Hypothalamus (tissue), 51 donors: ENCODE measurements at places on chromosomes 11 and 22.

DNA sequence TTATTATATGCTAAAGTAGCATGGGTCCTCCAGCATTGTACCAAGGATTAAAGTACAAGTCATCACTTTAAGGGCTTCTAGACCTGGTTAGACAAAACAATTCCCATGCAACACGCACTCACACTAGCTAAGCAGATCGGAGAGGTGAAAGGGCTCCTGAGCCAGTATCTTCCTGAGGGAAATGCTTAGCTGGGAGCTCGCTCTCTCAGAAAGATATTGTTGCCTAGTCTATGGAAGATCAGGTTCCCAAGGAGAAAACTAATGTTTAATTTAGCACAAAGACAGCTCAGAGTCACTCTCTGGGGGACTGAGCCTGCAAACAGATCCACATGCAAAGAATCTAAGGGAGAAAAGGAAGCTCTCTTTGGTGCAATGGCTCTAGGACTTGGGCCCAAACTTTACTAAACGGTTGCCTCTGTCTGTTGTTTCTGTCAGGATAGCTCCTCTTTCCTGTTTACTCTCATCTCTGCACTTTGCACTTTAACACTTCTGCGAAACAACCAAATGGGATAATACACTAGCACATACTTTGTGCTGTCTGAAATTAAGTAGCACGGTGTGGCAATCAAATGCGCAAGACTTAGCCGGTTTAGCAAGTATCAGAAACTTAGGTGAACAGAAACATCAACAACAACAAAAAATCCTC, 10.7 kb downstream of the MAML2 start:
- DNase-seq: no peak

GRCh38 chr11:128390246-128390645, 197.1 kb downstream of the ETS1 start:
- no peak for DNase-seq

- DNase-seq: no peak
Measured at GRCh38 chr11:93143800-93144199, 54.0 kb downstream of the SLC36A4 start.

DNA sequence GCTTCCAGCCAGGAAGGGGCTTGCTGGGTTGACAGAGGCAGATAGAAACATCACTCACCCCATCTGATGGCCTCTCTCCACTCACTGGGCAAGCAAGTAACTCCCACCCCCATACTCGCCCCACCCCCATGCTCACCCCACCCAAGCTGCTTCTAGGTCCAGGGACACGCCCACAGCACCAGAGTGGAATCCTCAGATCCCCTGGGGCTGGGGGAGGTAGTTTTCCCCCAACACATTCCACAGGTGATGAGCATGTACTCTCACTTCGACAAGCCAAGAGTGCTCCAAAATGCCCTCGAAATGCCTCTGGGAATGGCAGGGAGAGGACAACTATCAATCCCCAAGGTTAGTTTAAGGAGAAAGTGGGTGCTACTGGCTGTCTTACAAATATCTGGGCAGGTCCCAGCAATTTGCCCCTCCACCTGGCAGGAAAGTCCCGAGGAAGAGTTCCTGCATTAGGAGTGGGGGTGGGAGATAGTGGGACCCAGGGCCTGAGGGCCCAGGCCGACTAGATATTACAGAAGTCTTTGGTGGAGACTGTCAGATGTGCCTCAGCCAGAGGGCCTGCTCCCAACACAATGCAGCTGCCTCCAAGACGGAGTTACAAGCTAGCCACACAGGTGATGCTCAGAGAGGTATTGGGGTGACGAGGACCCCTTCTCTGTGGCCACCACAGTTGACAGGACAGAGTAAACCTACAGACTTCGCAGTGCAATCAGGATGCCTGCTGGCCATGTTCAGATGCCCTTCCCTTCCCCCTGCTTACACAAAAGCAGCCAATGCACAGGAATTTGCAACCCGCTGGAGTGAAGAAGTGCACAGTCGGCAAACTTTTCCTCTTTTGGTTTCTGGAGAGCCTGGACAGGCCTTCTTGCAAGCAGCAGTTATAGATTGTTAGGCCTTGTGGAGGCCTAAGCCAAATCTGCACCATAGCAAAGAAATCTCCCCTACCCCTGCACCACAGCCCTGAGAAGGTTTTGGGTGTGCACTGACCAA, 2.9 kb upstream of the LMO1 start:
- no peak for DNase-seq

DNA sequence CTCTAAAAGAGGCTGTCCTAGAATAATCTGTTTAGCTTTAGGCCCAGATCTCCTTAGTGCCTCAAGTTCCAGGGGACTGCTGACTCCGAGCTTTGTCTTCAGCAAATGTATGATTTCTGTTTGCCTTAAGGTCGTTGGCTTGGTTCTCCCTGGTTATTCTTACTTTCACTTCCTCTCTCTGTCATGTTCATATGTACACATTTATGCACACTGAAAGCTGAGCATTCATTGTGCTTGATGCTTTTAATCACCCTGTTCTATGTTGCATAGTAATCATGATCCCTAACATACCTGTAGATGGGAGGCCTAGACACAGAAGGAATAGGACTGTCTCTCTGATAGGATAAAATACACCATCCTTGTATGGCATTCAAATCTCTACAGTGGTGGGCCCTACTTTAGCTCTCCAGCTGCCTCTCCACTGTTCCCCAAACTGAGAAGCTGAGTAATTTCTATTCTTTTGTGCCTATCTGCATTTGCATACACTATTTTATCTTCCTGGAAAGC, 7.2 kb downstream of the PPFIBP2 start:
- DNase-seq: no peak

GRCh38 chr11:12258451-12258850, 118.9 kb upstream of the PARVA start:
- DNase-seq: no peak

DNA sequence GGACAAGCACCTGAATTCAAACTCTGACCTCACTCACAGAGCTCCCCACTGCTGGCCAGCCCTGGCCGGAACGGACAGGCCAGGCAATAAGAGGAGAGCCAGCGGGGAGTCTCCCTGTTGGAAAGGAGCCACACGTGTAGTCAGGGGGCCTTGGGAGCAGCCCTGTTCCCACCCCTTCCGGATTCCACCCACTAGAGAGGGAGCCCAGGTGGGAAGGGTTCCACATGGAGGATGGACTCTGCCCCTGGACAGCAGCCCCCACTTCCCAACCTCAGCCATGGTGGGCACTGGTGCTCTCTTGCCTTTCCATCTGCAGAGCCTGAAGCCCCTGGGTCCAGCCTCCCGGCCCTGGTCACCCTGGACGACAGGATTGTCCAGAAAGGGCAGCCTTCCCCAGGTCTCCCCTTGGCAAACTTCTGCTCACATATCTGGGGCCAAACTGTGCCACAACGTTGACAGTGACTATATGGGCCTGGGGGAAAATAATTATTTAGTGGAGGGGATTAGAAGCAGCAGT, 7.5 kb upstream of the APOBEC3A start:
- DNase-seq: no peak

DNA sequence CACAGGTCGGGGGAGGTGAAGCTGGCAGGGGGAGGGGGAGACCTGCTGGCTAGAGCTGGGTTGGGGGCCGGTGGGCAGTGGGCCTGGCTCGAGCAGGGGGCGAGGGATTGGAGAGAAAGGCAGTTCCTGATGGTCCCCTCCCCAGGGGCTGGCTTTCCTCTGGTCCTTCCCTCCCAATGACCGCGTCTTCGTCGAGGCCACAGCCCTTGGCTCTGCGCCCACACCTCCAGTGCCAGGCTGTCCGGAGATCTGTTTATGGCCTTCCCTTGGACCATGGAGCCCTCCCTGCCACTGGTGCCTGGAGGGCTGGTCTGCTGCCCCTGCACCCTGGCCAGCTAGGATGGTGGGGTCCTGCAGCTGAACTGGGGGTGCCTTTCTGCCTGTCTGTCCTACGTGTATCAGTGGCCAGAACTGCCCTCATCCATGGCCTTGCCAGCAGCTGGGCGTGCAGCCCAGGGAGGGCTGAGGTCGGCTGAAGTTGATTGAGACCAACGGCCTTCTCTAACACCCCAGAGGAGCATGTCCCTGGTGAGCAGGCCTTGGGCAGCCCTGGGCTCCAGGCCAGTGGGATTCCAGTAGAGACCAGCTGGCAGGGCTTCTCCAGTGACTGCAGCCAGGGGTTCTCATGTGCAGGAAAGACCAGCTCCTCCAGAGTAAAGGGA, 12.3 kb downstream of the TANGO2 start:
- no peak for DNase-seq

GRCh38 chr22:49204599-49205482, 622.8 kb downstream of the BRD1 start:
- DNase-seq: no peak

DNA sequence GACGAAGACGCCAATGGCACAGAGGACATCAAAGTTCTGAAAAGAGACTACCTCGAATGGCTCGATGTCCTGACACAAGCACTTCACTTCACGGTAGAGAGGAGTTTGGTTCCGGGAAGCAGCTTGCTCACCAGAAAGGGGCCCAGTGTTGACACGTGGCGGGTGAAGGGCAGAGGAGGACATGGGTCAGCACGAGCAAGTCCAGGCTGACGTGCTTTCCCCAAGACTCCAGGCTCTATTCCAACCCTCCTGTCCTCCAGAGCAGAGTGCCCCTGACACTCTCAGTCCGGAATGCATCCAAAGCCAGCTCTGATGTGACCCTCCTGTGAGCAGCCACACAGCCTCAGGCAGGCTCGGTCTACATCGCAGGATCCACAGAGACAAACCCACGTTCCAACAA, 77.5 kb upstream of the BID start:
- DNase-seq: no peak

DNA sequence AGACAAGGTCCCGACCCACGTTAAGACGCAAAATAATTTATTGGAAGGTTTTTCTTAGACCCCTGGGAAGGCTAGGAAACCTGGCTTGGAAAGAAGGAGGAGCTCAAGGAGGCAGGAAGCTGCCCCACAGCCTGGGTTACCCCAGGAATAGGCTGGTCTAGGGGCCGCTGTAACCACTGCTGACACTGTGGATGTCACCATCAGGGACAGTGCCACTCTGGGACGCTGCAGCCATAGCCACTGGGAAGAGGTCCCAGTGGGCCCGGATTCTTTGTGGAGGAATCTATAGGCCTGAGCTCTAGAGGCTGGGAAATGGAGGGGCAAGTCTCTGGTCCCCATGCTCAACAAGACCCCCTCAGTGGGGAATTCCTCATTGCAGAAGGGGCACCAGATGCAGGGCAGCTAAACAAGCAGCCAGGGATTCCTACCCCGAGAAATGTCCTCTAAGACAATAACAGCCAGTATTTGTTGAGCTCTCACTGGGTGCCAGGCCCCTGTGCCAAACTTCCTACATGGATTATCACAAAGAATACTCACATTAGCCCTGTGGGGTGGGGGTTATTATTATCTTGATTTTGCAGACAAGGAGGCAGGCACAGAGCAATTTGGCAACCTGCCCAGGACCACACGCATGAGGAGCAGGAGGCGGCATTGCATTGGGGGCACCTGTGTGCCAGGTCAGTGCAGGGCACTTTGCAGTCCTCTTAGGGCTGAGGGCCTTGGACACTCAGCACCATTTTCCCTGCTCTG, 19.5 kb upstream of the CHKA start:
- DNase-seq: no peak

- DNase-seq: no peak
Measured at GRCh38 chr11:74820763-74821162, 72.1 kb downstream of the RNF169 start.

GRCh38 chr11:69466039-69466438, 15.4 kb upstream of the LINC01488 start:
- no peak for DNase-seq

- peak; percentile 28 for DNase-seq
Measured at GRCh38 chr11:20474176-20474881, 86.8 kb downstream of the PRMT3 start.

DNA sequence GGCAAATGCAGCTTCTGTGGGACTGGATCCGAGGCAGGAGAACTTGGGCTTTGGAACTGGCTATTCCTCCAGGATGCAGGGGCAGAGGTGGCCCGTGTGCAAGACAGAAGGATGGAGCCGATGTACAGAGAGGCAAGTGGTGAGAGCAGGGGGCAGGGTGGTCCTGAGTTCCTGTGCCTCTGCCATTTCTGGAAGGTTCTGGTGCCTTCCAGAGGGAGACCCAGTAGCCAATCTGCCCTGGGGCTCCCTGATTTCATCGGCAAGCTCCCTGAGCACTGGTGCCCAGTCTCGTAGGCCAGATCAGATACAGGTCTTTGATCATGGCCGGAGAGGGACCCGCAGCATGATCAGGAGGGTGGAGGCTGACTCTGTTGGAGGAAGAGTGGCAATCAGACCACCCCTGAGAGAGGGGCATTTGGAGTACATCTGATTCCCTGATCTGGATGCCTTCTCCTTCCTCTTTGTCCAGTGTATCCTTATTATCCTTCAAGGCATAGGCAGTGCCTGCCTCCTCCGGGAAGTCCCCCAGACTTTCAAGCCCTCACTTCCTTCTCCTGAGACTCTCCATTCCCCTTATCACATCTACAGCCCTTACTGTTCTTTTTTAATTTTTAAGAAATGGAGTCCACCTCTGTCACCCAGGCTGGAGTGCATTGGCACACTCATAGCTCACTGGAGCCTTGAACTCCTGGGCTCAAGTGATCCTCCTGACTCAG, 9.7 kb downstream of the MRGPRD start:
- DNase-seq: no peak

- no peak for DNase-seq
Measured at GRCh38 chr11:116861539-116861938, 24.1 kb upstream of the APOA1 start.

DNA sequence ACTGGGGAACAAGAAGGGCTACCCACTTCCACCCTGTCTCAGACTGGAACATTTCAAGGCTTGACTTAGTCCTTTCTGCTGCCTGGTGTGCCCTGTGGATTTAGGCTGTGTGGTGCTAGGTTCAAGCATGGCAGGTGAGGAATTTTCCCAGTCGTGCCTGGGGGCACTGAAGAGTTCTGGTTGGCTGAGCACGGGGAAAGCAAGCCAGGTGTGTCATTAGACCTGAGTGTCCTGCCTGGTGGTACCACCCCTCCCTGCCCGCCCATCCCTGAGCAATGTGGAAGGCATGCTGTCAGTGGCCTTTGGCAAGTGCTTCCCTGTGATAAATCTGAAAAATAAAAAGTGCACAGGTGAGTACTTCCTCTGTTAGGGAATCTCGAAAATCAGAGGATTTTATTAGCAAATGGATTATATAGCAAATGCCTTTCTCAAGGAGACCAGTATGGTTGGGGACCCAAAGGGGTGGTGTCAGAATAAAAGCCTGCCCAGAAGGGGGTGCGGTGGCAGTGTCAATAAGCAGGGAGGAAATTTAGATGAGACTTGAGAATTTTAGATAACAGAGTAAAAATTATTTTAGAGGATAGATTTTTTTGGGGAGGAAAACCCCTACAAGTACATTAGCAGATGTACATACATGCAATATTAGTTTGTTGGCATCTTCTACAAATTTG, 22.8 kb downstream of the TEAD1 start:
- DNase-seq: no peak

GRCh38 chr11:21933095-21933494, 259.8 kb upstream of the ANO5 start:
- no peak for DNase-seq
